Activated naive CD8-positive, alpha-beta T cell treated with anti-CD3 and anti-CD28 coated beads, Interleukin-2, amount 10 ng/mL, durations not matched to agents 7 days and 5 days (primary cell): ENCODE measurements at places on chromosomes 1 and 21.

DNA sequence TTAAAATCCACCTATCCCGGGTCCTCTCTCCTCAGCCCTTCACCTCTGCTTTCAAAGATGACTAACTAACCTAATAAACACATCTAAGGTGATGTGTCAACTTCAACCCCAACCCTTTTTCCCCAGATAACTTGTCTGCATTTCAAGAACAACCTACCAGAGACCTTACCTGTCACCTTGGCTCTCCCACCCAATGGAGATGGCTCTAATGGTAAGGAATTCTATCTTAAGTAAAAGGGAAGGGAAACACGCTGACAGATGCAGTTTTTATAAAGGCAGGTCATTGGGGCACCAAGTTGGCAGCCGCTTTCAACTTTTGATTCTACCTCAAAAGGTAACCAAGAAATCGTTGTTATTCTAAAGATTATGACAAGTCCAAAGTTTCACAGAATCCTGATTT is 37.6 kb downstream of the MRPL39 start:
- no peak for DNase-seq

DNA sequence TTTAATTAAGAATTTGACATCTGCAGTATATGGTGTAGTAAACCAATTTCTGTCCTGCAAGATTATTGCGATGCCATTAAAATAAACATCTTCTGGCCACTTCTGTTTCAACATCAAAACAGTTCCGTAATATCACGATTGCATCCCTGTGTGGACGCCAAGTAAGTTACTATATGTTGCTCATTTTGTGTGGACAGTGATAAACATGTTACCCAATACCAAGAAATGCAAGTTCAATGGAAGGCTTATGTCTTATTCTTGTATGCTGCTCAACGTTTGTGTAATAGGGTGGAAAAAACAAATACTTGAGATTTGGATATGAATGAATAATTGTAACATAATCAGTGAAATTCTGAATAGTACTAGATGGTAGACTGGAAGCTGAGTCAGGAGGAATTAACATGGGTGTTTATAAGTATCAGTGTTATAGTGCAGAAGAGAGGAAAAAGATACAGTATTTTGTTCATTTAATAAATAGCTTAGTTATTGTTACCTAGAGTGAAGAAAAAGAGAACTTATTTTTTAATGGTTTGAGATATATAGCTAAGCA is 15.2 kb downstream of the TTC3 start:
- DNase-seq = no peak

- DNase-seq = no peak
These were observed 233.8 kb upstream of the JUN start for GRCh38 chr1:59017501-59018231.

GRCh38 chr1:114234408-114235124 is 80.9 kb upstream of the SYT6 start:
- no peak for DNase-seq

- no peak for DNase-seq
These were observed 1.0 kb downstream of the CCDC185 start for GRCh38 chr1:223394242-223394641.

DNA sequence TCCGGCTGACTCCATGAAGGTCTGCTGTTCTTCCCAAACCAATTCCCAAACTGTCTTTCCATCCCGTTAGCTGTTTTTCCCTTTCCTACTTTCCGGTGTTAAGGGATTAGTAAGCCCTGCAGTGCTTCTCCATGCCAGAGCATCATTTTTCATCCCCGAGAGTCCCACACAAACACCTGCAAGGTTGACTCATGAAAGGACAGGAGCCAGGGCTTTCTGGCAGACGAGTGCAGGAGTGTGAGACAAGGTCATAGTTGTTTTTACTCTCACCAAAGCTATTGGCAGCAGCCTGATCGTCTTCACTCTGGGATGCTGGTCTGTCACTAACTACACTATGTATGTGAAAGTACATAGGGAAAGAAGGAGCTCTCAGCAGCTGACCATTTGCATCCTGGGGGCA is 10.2 kb upstream of the BECN2 start:
- no peak for DNase-seq

- no peak for DNase-seq
These were observed 4.5 kb upstream of the TOR3A start for GRCh38 chr1:179077396-179077795.

DNA sequence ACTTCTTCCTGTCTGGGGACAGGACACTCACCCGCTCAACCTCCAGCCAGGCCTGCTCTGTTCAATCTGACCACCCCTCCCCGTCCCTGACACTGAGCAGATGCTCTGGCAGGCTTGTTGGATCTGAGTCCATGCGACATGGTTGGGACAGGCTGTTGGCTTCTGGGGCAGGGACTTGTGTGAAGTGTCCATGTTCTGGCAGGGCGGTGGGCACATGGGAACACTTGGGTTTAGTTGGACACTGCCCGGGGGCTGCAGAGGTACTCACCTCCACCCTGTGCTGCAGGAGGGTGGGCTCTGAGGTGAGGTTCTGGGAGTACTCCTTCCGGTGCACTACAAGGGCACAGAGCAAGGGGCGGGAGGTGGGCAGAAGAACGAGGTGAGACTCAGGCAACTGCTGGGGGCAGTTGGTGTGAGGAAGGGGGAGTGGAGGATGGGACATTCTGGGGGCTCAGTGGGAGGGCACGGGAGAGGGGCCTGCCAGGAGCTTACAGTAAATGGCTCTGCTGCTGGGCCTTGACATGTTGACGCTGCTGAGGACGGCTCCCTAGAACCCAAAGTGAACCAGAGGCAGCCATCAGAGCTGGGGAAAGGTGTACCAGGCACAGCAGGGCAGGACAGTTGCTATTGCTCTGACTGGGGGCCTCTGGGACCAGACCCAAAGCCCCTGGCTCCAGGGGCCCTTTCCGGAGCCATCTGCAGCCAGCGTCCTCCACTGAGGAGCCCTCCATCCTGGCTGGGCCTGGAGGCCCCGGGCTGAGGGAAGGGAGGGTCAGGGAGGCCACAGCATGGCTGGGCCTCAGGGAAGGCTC is 2.3 kb downstream of the EPS8L3 start:
- DNase-seq = peak; percentile 28

DNA sequence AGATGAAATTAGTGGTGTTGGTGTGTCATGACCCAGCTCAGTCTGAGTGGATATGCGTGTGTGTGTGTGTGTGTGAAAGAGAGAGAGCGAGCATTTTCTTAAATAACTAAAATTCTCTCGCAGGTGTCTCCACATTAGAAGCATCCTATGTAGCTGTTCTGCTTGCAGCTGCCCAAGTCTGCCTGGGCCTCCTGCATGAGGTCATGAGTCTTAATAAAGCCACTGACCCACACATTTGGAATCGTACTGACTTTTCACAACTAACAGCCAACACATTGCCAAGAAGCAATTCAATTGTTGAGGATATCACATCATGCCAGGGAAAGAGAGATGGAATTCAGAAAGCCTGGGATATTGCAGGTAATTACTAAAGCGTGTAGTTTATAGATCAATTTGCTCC is 238.2 kb upstream of the AJAP1 start:
- no peak for DNase-seq

GRCh38 chr1:20426923-20427322 is 59.1 kb downstream of the CAMK2N1 start:
- DNase-seq = no peak

DNA sequence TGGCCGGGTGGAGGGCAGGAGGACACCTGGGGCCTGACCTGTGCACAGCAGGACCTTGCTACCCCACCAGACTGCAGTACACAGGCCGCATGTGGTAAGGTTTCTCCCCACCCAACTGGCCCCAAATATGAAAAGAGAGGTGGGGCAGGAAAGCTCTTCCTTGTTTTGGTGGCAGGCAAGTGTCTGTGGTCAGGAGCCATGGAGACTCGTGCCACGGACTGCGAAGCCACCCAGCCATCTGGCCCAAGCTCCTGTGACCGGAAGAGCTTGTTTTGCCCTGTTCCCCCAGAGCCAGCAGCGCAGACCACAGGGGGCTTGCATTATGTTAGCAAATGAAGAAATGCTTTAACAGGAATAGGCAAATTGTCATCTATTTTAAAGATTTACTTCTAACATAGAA is 54.9 kb downstream of the OLIG1 start:
- no peak for DNase-seq

DNA sequence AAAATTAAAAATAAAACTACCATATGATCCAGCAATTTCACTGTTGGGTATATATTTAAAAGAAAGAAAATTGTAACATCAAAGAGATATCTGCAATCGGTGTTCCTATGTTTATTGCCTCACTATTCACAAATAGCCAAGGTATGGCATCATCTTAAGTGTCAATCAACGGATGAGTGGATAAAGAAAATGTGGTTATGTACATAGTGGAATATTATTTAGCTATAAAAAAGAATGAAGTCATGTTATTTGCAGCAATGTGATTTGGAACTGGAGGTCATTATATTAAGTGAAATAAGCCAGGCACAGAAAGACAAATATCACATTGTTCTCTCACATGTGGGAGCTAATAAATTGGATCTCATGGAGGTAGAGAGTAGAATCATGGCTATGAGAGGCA is 76.3 kb downstream of the RD3 start:
- no peak for DNase-seq

GRCh38 chr1:185328255-185328654 is 11.2 kb upstream of the IVNS1ABP start:
- DNase-seq = no peak

DNA sequence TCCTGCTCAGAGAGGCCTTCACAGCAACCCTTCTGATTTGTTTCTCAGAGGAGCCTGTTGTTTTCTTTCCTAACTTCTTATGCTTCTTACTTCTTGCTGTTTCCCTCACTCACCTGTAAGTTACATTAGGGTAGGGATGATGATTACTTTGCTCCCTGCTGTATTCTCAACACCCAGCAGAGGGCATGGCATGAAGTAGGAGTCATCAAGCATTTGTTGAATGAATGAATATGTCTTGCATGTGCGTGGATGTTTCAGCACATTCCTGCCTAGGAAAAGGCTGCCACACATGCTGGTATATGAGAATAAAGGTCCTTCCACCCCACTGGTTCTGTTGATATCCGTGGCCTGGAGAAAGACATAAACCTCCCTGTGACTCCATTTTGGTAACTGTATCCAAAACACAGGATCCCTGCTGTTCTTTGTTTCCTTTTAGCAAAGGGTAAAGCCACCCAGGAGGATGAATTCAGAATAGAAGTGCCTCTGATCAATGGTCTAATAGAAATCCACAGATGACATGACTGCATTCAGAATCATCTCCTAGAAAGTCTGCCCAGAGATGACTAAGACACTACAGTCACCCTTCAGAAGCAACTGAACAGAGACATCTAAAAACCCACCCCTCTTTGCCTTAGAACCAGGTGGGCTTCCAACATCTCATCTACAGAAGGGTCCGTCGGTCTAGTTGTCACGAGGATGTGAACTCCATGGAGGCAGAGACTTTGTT is 168.8 kb downstream of the ZSCAN20 start:
- DNase-seq = no peak

DNA sequence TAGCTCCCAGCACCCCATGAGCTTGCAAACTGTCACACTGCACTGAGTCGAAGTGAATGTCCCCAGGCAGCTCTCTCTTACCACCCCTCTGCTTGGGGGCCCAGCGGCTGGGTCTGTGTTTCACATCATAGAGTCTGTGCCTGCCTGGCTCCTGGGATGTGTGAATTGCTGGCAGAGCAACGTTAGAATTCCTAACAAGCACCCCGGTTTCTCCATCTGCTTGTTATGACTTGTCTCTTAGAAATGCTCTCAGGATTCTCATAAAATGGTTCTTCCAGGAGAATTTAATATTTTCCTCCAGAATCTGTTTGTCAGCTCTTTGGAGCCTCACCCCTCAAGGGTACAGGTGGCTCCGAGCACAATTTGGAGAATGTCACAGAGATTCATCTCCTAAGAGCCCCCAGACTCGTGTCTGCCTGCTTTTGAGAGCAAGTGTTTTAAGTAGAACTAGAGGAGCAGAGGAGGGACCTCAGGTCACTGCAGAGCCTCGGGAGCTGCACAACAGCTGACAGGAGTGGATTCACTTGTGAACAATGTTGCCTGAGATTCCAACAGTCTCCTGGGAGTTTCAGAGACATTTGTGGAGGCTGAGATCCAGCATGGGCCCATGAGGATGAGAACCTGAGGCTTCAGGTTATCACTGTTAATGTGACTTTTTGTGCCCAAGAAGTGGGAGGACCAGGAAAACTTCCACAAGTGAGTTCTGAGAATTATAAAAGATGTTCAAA is 131.5 kb downstream of the KCNJ6 start:
- DNase-seq = no peak

DNA sequence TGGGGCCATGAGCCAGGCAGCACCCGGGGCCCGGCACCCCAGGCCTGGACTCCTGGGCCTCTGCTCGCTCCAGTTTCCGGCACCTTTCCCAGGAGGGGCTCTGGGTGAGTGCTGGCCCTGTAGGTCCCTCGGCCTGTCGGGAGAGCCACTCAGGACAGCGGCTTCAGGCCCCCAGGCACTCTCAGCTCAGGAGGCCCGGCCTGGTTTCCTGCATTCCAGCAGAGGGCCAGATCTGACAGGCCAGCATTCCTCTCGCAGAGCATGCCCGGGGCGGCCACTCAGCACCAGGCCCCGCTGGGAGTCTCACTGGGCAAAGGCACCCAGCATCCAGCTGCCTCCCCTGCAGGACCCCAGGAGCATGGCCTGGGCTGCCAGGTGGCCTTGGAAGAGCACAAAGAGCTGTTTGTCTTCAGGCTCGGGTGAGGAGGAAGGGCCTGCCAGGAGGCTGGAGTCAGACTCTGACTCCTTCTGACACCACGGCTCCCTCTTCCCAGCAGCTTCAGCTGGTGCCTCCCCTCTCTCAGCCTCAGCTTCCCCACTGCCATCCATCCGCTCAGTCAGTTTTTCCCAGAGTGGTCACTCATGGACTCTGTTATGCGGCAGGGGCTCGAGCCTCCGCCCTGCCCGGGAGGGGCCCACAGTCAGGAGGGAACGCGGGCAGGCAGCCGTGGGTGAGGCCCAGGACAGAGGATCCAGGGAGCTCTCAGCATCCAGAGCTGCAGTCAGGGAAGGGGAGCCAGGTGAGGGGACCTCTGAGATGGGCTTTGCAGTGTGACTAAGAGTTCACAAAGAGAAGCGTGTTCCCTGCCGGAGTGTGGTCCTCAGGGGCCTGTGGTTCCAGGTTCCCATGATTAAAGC is 51.7 kb downstream of the WNT9A start:
- DNase-seq = peak; percentile 27

GRCh38 chr1:27668808-27669723 is 2.9 kb downstream of the IFI6 start:
- peak; percentile 92 for DNase-seq
